Chondrocyte (in vitro differentiated cells): ENCODE measurements at places on chromosomes 11 and 22.

- peaks cover 3% of the 10 kb centered on the region for H3K4me1 ChIP-seq
- no peaks in the 10 kb centered on the region for H3K27me3 ChIP-seq
- DNase-seq: no peak
- no peak overlapping the region for H3K27ac ChIP-seq
- no peak overlapping the region for H3K4me3 ChIP-seq
Observed at GRCh38 chr22:38292694-38293093, 19.9 kb upstream of the TMEM184B start.

DNA sequence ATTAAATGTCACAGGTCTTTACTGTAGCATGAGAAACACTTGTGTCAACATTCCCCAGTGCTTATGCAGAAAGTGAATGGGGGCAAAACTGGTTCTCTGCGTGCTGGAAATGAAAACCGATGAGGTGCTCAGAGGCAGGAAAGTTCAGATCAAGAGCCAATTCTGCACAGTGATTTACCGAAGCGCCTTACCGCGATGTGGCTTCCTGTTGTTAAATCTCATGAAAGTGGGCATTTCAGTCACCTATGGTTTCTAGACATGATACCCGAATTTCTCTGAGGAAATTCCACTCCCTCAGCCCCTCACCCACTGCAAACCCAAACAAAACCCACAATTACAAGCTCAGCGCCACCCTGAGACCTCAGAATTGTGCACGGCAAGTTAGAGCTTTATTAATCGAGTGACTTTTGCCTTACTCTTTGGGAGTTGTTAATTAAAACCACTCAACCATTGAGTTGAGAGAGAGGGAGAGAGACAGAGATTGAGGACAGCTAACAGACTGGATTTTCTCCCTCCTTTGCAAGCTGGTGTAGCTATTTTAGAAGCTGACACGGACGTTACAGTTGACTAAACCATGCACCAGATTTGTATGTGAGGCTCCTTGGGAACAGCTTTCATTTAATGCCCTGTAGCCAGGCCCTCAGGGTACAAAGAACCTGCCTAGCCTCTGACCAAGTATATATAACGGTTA is 196.4 kb downstream of the DBX1 start:
- H3K4me3 ChIP-seq: no peak overlapping the region
- H3K36me3 ChIP-seq: peaks cover 23% of the 10 kb centered on the region
- peak overlapping the region; percentile 65 for H3K27ac ChIP-seq
- no peak for DNase-seq
- H3K4me1 ChIP-seq: peaks cover 40% of the 10 kb centered on the region
- H3K27me3 ChIP-seq: no peaks in the 10 kb centered on the region

GRCh38 chr22:42346722-42347121 is 76.3 kb upstream of the TCF20 start:
- H3K4me1 ChIP-seq: peaks cover 3% of the 10 kb centered on the region
- no peak for DNase-seq
- H3K36me3 ChIP-seq: no peaks in the 10 kb centered on the region
- no peaks in the 10 kb centered on the region for H3K27me3 ChIP-seq
- H3K4me3 ChIP-seq: no peak overlapping the region

- no peak overlapping the region for H3K27ac ChIP-seq
- H3K27me3 ChIP-seq: peaks cover 2% of the 10 kb centered on the region
- H3K4me3 ChIP-seq: no peak overlapping the region
Observed at GRCh38 chr22:32603651-32604540, 129.3 kb downstream of the FBXO7 start.

DNA sequence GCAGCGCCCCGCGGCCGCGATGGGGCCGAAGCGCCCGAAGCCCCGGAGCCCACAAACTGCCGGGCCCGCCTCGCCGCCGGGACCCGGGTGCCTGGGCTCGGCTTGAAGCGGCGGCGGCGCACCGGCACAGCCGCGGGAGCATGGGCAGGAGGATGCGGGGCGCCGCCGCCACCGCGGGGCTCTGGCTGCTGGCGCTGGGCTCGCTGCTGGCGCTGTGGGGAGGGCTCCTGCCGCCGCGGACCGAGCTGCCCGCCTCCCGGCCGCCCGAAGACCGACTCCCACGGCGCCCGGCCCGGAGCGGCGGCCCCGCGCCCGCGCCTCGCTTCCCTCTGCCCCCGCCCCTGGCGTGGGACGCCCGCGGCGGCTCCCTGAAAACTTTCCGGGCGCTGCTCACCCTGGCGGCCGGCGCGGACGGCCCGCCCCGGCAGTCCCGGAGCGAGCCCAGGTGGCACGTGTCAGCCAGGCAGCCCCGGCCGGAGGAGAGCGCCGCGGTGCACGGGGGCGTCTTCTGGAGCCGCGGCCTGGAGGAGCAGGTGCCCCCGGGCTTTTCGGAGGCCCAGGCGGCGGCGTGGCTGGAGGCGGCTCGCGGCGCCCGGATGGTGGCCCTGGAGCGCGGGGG is 346 bp downstream of the FJX1 start:
- no peak overlapping the region for H3K27ac ChIP-seq
- H3K4me1 ChIP-seq: peaks cover 56% of the 10 kb centered on the region
- peak overlapping the region; percentile 82 for H3K4me3 ChIP-seq
- H3K36me3 ChIP-seq: no peaks in the 10 kb centered on the region
- DNase-seq: peak; percentile 74

DNA sequence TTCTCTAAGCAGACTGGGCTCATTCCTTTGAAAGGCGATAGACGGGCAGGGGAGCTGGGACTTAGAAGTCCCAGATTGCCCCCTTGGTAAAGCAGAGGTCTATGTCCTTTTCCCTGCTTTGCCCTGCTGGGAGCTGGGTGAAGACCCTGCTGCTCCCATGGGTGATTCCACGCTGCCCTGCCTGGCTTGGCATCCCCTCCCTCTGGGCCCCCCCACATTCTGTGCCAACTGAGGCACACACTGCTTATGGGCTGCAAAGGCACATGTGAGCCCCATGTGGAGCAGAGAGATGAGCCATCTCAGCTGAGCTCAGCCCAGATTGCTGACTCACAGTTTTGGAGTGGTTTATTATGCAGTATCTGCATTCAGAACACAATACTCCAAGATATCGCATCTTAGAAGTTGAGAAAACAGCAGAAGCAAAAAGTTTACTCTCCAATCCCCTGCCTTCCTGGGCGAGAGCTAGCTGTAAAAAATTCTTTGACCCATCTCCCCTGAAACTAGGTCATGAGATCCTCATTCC is 127.2 kb downstream of the ST3GAL4 start:
- DNase-seq: no peak
- peaks cover 2% of the 10 kb centered on the region for H3K27me3 ChIP-seq
- no peaks in the 10 kb centered on the region for H3K36me3 ChIP-seq

GRCh38 chr11:35478471-35479091 is 46.8 kb downstream of the PAMR1 start:
- DNase-seq: no peak
- H3K27ac ChIP-seq: no peak overlapping the region
- H3K4me1 ChIP-seq: peaks cover 11% of the 10 kb centered on the region
- peaks cover 8% of the 10 kb centered on the region for H3K36me3 ChIP-seq

DNA sequence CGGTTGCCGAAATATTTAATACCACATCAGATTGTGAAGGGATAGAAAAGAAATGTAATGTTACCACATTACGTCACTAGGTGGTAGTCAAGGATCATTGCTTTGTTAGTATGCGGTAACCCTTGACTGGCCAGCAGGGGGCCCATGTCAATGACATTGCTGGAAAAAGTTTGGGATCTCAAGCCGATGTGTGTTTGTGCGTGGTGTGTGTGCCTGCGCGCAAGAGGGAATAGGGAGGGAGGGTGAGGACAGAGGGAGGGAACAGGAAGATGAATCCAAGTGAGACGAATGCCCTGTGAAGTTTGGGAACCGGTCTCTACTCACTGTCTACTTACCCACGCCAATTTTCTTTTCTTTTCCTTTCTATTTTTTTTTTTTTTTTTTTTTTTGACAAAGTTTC is 10.7 kb upstream of the MRGPRX2 start:
- no peak for DNase-seq
- peak overlapping the region; percentile 65 for H3K4me3 ChIP-seq
- peaks cover 5% of the 10 kb centered on the region for H3K4me1 ChIP-seq
- H3K27me3 ChIP-seq: peaks cover 41% of the 10 kb centered on the region

DNA sequence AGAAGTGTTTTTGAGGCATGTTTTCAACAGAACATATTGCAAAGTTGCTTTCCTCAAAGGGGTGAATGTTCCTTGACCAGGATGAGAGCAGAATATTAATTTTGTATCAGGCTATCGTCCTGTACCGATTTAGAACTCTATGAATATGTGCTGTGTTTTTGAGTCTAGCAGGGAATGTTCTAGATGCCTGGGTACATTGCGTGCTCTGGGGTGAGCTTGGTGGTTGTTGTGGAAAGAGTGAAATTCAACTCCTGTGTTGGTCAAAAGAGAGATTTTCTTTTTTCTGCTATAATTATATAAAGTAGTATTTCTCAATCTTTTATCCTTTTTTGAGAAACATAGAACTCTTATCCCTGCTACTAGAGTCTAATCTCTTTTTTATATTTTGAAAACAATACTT is 51.2 kb upstream of the OR4B1 start:
- peaks cover 18% of the 10 kb centered on the region for H3K36me3 ChIP-seq
- H3K27ac ChIP-seq: no peak overlapping the region
- no peak overlapping the region for H3K4me3 ChIP-seq

GRCh38 chr11:64225608-64226506 is at the start of the genes NUDT22 and TRPT1:
NUDT22 (plus strand) TSS chr11:64226274; CDS start chr11:64226653, 379 bp downstream.
TRPT1 (minus strand) TSS chr11:64226186; CDS start chr11:64225860, 326 bp downstream.
- H3K27ac ChIP-seq: peak within 1 kb of the TSS; percentile 87
- peak; percentile 95 for DNase-seq
- H3K27me3 ChIP-seq: no peaks in the 10 kb centered on the region
- H3K4me3 ChIP-seq: peak within 1 kb of the TSS; percentile 81
- H3K36me3 ChIP-seq: no peaks in the 10 kb centered on the region
- peaks cover 40% of the 10 kb centered on the region for H3K4me1 ChIP-seq

- no peak for DNase-seq
- peaks cover 25% of the 10 kb centered on the region for H3K27me3 ChIP-seq
- no peak overlapping the region for H3K27ac ChIP-seq
- H3K4me1 ChIP-seq: no peaks in the 10 kb centered on the region
- no peaks in the 10 kb centered on the region for H3K36me3 ChIP-seq
- no peak overlapping the region for H3K4me3 ChIP-seq
Observed at GRCh38 chr11:32348502-32348901, 86.8 kb downstream of the WT1 start.

DNA sequence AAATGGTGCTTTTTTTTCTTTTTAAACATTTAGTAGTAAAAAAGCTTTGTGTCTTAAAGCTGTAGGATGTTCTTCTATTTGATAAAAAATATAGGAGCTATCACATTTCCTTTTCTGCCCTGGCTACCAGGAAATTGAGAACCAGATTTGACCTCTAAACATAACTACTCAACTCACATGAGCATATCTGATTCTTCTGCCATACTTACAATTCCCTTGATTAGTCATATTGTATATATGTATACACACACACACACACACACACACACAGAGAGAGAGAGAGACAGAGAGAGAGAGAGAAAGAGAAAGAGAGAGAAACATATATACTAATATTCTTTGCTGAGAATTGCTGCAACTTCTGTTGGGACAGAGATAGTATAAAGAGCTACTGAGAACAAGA is 23.0 kb upstream of the GDPD4 start:
- DNase-seq: no peak
- H3K27me3 ChIP-seq: no peaks in the 10 kb centered on the region
- peaks cover 20% of the 10 kb centered on the region for H3K36me3 ChIP-seq
- H3K4me3 ChIP-seq: no peak overlapping the region
- no peaks in the 10 kb centered on the region for H3K4me1 ChIP-seq

- DNase-seq: no peak
- no peak overlapping the region for H3K27ac ChIP-seq
- H3K4me1 ChIP-seq: peaks cover 16% of the 10 kb centered on the region
Observed at GRCh38 chr11:103703437-103703836, 333.0 kb upstream of the DDI1 start.

- no peak overlapping the region for H3K4me3 ChIP-seq
- H3K36me3 ChIP-seq: peaks cover 8% of the 10 kb centered on the region
- peak; percentile 87 for DNase-seq
- peaks cover 10% of the 10 kb centered on the region for H3K4me1 ChIP-seq
- no peaks in the 10 kb centered on the region for H3K27me3 ChIP-seq
Observed at GRCh38 chr22:47057916-47058585, 295.6 kb downstream of the TBC1D22A start.

DNA sequence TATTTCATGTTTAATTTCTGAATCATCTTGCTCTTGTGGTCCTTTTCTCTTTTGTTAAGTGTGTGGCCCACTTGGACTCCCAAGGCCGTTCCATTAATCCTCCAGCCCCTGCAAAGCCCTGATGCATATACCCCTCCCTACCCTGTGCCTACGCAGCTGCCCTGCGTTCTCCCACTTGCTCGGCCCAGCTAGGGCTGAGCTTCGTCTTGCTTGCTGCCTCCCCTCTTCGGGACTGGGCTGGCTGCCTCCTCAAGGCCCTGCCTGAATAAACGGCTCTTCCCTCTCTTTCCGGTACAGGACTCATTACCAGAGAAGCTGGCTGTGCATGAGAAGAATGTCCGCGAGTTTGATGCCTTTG is 28.5 kb downstream of the ARHGAP1 start:
- H3K27ac ChIP-seq: peak overlapping the region; percentile 17
- H3K4me1 ChIP-seq: peaks cover 25% of the 10 kb centered on the region
- H3K4me3 ChIP-seq: no peak overlapping the region
- no peak for DNase-seq
- H3K36me3 ChIP-seq: peaks cover 30% of the 10 kb centered on the region
- no peaks in the 10 kb centered on the region for H3K27me3 ChIP-seq

DNA sequence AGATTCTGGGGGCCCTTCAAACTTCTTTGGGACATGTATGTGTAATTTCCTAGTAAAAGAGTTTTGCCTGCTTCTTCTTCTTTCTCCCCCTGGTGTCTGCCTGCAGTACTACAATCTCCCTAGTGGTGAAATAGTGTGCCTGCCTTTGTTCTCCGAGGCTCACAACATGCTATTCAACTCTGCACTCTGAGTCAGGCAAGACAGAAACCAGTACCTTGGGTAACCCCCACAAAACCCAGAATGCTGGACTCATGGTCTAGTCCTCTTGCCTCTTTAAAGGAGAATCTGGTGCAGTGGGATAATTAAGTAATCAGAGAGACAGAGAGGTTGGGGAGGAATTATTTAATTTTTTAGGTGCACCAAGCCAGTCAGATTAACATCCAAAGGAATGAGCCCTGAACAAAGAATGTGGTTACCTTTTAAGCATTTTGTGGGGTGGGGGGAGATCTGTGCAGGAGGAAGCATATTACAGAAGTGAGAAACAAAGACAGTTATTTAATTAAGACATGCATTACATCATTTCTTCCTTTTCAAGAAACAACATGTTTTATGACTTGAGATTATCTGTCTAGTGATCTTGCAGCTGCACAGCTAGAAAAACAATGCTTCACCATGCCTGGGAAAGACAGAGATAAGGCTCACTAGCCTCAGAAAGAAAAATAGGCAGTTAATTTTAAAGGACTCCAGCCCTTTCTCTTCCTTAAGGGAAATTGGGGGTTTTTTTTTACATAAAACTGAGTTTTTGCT is 11.0 kb upstream of the MS4A6A start:
- no peak overlapping the region for H3K27ac ChIP-seq
- peaks cover 20% of the 10 kb centered on the region for H3K27me3 ChIP-seq

- no peaks in the 10 kb centered on the region for H3K4me1 ChIP-seq
- H3K4me3 ChIP-seq: no peak overlapping the region
- H3K27me3 ChIP-seq: peaks cover 67% of the 10 kb centered on the region
- no peak overlapping the region for H3K27ac ChIP-seq
- H3K36me3 ChIP-seq: no peaks in the 10 kb centered on the region
- no peak for DNase-seq
Observed at GRCh38 chr11:57124917-57125316, 56.8 kb upstream of the LRRC55 start.

- no peak overlapping the region for H3K4me3 ChIP-seq
- no peak overlapping the region for H3K27ac ChIP-seq
- no peaks in the 10 kb centered on the region for H3K4me1 ChIP-seq
- H3K36me3 ChIP-seq: no peaks in the 10 kb centered on the region
- no peak for DNase-seq
- H3K27me3 ChIP-seq: peaks cover 3% of the 10 kb centered on the region
Observed at GRCh38 chr22:24938741-24939341, 7.7 kb downstream of the LHFPL7 start.
